ENCODE measurements at places on chromosomes 12 and 14.

DNA sequence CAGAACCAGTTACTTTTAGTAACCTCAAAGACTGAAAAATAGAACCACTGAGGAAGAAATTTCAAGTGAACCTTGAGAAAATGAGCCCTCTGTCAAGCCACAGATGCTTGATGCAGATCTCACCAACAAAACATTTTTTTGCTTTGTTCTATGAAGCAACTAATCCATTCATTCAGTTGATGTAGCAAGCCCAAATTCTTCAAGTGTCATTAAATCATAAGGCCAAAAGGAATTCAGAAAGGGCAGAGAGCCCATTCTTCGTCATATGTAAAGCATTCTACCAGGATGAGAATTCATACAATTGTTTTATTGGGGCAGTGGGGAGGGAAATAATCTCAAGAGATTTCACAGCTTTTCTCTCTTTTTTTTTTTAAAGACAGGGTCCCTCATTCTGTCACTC is 218.0 kb upstream of the RGS6 start:
- no peak for DNase-seq

DNA sequence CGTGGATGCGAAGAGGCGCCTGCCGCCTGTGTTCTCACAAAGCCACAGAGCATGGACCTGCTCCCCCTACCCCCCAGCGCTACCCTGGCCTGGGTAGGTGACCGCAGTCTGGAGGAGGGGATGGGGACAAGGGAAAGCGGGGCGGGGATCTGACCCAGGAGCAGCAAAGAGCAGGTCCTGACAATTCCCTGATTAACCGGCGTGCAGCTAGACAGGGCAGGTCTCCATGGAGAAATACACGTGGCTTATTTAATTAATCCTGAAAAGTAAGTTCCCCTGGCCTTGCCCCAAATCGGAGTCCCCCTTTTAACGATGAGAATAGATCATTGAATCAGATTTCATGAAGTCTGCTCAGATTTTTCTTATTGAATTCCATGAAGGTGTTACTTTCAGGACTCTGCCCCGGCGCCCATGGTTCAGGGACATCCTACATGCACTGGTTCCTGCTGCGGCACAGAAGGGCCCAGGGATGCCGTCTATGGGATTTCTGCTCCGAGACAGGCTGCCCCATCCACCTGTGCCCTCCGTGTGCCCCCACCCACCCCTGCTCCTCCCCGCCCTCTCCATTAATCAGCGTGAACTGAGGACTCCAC is 251.0 kb upstream of the SFSWAP start:
- no peak for DNase-seq

GRCh38 chr14:102264775-102265174 is 40.2 kb downstream of the MOK start:
- DNase-seq, result no peak

GRCh38 chr14:102945346-102946130 is 23.1 kb downstream of the AMN start:
- DNase-seq, result no peak

- no peak for DNase-seq
Observed at GRCh38 chr14:24892497-24893051, 157.4 kb downstream of the STXBP6 start.

DNA sequence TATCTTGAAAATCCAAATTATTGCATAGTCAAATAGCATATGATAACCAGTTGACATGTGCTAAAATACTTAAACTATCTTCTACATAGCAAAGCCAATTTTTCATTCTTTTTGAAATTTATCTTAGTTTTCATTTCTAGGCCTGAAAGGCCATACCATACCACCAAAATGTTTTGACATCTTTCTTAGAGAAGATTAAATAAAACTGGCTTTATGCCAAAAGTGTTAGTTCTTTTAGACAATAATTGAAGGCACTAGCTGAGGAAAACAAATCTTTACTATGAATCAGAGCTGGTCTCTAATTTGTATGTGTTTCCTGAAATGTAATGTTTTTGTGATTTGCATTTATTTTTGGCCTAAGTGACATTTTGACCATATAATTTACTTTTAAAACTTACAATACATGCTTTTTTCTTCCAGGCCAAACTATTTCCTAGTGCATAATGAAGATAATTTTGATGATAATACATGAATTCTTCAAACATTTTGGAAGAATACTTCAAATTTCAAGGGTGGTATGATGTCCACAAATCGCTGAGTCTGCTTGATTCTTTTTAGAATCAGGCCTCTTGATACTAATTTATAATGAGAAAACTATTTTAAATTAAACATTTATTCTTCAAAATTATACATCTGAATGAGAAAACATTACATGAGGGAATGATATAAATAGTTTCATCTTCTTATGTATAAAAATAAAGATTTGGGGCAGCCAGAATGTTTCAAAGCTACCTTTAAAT is 6.5 kb upstream of the KCNMB4 start:
- no peak for DNase-seq

All from activated T-cell treated with anti-CD3 and anti-CD28 coated beads for 1 hour (primary cell).